ENCODE measurements at places on chromosomes 11 and 22.

DNA sequence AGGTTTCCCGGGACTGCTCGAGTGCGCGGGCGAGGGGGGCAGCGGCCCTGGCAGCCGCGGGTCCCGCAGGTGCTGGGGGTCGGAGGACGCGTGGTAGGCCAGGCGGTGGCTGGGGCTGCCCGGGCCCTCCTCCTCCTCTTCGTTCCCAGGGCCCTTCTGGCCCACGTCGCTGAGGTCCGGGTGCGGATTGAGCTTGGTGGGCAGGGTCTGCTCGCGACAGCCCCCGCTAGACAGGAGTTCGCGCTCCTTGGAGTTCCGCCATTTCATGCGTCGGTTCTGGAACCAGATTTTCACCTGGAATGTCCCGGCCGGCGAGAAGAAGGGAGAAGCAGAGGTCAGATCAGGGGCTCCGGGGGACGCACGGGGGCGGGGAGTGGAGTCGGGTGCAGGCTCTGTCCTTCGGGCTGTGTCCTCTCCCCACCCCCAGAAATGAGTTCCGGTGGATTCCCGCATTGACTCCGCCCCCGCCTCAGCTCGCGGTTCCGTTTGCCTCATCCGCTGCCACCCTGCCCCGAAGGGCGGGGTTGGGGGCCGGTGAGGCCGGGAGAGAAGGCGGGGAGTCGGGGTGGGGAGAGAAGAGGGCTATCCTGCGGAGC, 3.9 kb downstream of the DBX1 start:
- DNase-seq = no peak

- no peak for DNase-seq
These were observed 590.2 kb upstream of the B3GAT1 start for GRCh38 chr11:135002236-135002635.

DNA sequence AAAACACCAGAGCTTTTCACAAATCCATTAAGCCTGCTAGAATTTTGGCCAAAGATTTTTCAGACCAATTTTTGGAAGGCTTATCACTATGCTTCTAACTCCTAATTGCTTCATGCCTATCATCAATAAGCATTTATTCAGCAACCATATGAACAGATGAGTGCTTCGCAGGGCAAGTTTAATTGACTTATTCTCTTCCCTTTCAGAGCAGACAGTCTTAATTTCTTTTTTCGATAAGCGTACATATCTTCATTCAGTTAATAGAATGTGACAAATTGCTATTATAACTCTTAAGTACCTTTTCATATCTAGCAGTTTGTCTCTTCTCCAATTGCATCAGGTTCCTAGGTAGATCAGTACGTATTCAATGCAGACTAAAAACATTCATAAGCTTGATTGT, 298.4 kb upstream of the ANO5 start:
- no peak for DNase-seq

DNA sequence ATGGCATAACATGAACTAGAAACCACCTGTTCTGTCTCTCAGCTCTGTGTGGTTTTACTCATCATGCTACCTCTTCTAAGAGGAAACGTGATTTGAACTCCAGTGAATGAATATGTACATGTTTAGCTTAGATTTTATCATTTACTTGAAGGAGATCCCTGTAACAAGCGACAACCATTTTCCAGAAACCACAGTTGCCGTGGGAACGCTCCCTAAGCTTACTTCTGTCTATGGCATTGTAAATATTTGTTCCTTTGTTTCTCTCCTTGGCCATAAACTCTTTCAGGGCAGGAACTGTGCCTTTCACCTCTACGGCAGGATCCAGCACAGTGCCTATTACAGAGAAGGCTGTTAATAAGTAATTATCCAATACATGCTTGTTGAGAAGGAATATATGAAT, 17.1 kb upstream of the TPH1 start:
- DNase-seq = no peak

GRCh38 chr11:22792497-22792896, 37.1 kb downstream of the SVIP start:
- DNase-seq = no peak

- no peak for DNase-seq
These were observed 12.9 kb downstream of the GNB1L start for GRCh38 chr22:19841641-19842392.

- DNase-seq = no peak
These were observed 138.5 kb downstream of the ARHGAP42 start for GRCh38 chr11:100825626-100826025.

- DNase-seq = peak; percentile 53
These were observed 1.9 kb downstream of the OR4S1 start for GRCh38 chr11:48307760-48308386.

GRCh38 chr11:118448294-118448693, 12.0 kb downstream of the KMT2A start:
- no peak for DNase-seq

DNA sequence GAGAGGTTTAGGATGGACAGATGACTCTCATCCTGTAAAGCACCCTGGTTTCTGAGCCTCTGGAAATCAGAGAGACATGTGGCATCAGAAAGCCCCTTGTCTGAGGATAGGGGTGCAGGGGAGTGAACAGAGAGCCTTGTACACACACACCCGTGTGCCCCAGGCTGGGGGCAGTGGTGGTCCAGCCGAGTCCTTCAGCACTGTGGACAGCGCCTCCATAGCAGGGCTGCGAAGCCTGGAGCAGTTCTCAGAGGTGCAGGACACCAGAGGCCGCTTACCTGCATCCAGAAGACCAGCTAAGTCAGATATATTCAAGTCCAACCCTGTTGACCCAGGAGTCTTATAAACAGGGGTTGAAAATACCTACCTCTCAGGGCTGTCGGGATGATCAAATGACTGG, 11.5 kb upstream of the IGSF9B start:
- no peak for DNase-seq

DNA sequence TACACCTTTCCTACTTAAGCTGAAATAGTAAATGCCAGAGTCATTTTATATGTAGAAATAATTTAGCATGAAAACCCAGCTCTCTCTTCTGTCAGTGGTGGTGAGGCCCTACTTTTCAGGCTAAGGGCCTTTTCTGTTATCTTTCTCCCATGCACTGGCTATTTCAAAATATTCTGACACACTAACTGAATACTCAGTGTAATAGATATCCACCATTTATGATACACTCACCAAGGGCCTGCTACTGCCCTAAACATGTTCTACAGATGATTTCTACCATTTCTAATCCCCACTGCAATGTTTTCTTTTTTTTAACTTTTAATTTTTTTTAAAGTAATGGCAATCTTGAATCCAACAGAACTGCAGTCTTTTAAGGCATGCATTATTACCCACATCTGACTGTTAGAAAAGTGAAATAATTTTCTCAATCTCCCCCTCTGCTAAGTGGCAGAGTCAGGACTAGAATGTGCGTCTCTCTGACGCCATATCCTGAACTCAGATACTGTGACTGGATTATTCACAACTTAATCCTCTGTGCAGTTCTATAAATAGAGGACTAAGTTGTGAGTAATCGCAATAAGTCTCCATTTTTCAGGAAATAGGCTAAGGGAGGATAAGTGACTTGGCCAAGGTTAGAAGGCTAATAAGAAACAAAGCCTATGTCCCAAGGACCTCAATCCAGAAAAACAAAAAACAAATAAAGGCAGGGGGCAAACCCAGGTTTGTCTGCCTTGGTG, 44.0 kb downstream of the GRAMD1B start:
- no peak for DNase-seq

- DNase-seq = no peak
These were observed 9.7 kb downstream of the MCAM start for GRCh38 chr11:119307219-119307618.

DNA sequence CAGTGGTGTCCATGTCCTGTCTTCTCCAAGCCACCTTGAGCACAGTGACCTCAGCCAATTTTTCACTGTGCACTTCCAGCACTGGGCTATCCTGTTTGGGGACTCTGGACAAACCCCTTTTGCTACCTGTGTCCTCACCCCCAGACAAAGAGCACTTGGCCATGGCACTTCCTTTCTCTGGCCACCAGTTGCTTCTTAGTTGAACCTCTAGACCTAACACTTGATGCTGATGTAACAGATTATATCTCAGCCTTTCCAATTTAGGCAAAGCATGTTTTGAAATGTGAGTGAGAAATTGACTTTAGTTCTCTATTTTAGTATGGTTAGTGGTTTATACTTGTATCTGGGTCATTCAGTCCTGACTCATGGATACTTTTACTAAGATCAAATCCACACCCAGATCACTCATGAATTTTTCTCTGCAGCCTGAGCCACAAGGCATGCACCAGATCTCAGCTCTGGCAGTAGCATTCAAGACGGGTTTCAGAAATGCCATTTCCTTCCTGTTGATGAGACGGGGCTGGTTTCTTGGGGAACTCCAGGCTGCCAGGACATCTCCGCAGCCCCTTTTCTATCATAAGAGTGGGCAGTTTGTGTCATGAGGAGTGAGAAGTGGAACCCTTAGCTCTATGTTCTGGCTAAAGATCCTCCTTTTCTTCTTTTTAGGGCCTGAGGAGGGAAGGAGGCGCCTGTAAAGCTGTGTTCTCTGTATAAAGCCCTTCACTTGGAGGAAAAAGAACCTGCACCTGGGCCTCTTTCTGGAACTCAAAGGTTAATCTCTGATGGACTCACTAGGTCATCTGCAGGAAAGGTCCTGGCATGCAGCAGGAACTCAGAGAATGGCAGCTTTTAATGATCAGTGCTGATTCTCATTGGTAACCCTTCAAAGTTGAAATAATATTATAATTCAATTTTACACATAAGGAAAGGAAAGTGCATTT, 185.6 kb upstream of the TENM4 start:
- no peak for DNase-seq

DNA sequence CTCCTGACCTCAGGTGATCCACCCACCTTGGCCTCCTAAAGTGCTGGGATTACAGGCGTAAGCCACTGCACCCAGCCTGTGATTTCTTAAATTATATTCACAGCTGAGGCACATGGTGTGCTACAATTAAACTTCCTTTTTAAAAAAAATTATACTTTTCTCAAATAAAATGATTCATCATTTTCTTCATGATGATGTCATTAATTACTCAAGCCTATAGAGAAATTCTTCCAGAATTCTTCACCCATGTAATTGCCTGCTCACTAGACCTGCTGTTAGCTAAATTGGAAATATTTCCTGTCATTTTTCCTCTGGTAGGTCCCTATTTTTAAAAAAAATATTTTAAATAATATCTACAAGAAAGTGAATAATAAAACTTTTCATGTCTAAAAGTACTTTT, 440.0 kb upstream of the ANO3 start:
- DNase-seq = no peak

- DNase-seq = no peak
These were observed 34.4 kb upstream of the DNAJB13 start for GRCh38 chr11:73916435-73916834.

- DNase-seq = no peak
These were observed 26.4 kb downstream of the FBLN1 start for GRCh38 chr22:45529105-45529504.

- no peak for DNase-seq
These were observed 41.4 kb downstream of the PPME1 start for GRCh38 chr11:74212533-74212932.

DNA sequence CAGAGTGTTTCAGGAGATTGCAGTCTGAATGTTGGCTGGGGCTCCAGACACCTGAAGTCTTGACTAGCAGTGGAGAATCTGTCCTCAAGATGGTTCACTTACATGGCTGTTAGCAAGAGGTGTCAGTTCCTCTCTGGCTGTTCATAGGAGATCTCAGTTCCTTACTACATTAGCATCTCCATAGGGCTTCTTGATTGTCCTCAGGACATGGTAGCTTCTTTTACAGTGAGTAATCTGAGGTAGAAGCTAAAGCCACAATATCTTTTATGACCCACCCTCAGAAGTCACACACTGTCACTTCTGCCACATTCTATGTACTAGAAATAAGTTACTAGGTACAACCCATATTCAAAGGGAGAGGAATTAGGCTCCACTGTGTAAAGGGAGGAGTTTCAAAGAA, 10.5 kb upstream of the PATL1 start:
- DNase-seq = no peak

DNA sequence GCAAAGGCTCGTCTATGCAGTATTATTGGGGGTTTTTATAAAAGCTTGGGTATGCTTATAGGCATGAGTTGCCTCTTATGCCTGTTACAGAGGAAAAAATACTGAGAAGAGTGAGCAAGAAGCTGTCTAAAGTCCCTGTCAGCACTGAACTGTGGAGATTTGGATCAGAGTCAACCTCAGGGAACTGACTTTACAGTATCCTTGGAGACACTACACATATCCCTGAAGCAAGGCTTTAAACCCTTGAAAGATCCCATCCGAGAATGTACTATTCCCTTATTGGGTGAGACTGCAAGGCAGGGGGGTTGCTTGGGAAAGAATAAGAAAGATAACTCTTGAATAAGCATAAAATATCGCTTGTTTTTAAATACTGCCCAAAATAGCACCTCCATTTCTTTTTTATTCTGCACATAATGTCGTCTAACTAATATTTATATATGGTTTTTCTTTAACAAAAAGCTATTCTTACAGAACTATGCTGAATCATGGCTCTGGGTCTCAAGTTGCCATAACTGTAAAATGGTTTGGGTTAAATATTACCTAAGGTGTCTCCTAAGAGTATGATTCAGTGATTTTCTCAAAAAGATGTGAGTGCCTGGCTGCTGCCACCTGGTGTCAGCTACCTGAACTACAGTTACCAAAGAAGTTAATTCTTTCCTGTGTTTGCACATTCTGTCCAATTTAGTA, 1062.8 kb downstream of the DLG2 start:
- DNase-seq = peak; percentile 3

DNA sequence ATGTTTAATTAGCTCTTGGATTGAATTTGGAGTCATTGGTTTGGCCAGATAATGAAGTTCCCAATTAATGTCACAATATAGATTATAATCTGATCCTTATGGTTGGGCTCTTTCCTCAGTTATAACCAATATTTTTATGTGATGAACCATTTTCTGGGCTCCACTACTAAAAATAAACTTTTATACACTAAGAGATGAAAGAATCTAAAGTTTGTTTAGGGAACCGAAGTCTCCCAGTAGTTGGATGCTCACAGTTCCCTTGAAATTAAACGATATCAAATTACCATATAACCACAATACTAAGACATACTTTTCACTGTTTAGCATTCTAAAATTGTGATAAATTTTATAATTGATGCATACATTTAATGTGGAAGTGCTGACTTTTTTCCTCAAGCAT, 47.0 kb upstream of the ARHGAP42 start:
- DNase-seq = no peak

- no peak for DNase-seq
These were observed 16.6 kb downstream of the VPS37C start for GRCh38 chr11:61144511-61145179.

GRCh38 chr11:92837595-92837994, 131.9 kb upstream of the MTNR1B start:
- no peak for DNase-seq

- DNase-seq = no peak
These were observed 1.2 kb upstream of the ARRB1 start for GRCh38 chr11:75352588-75353206.

DNA sequence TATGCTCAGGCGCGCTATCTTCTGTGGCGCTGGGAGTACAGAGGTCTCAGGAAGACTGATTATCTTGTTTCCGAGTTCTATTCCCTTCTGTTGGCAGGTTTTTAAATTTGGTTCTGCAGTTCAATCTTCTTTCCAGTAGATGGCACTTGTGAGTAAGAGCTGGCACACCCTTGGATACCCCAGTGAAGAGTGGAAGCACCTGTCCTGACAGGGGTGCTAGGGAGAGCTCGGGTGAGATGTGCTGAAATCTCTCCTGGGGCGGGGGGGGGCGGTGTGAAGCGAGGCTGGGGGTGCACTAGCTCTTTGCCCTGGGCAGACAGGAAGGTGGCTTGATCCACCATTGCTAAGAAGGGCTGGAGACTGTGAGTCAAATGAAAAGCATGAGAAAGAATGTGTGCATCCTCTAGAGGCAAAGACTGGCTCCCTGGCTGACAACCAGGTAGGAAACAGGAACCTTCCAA, 679.9 kb upstream of the CCDC179 start:
- no peak for DNase-seq

- no peak for DNase-seq
These were observed 24.0 kb upstream of the PARVB start for GRCh38 chr22:44000123-44000522.

GRCh38 chr22:47814474-47814873, 1052.0 kb downstream of the TBC1D22A start:
- DNase-seq = no peak
